Hematopoietic multipotent progenitor cell treated with erythropoietin and hydrocortisone succinate and interleukin-3 and kit ligand, for 8 days (in vitro differentiated cells): ENCODE measurements at places on chromosomes 11 and 22.

- no peak for DNase-seq
Observed at GRCh38 chr11:99376463-99376862, 355.7 kb downstream of the CNTN5 start.

GRCh38 chr11:44835938-44836337 is 109.2 kb downstream of the TSPAN18 start:
- DNase-seq: no peak

- no peak for DNase-seq
Observed at GRCh38 chr11:38990139-38990538, 2392.1 kb upstream of the RAG2 start.

GRCh38 chr22:30809086-30809485 is 114.4 kb downstream of the OSBP2 start:
- no peak for DNase-seq

DNA sequence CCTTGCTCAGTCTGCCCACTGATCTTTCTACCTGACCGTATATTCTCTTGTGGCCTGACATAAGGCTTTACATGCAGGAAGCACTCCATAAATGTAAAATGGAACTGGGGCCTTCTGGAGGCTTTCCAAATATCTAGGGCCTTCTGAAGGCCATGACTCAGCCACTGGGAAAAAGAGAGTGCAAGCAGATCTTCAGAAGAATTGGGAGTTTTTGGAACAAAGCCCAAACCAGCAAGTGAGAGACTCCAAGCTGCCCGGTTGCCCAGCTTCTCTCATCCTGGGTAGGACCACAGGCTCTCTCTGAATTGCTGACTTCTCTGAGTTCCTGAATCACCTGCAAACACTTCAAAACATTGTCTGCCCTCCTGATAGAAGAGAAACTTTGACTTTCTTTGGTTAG is 107.9 kb upstream of the BMAL1 start:
- DNase-seq: no peak

GRCh38 chr22:27019827-27020226 is 362.4 kb downstream of the MIAT start:
- no peak for DNase-seq

- peak; percentile 50 for DNase-seq
Observed at GRCh38 chr11:612201-612960, 3.4 kb downstream of the IRF7 start.

GRCh38 chr11:111911563-111912401 is at the start of gene CRYAB:
Gene CRYAB (minus strand): TSS chr11:111911770. CDS start chr11:111911724, 46 bp downstream.
- no peak for DNase-seq

DNA sequence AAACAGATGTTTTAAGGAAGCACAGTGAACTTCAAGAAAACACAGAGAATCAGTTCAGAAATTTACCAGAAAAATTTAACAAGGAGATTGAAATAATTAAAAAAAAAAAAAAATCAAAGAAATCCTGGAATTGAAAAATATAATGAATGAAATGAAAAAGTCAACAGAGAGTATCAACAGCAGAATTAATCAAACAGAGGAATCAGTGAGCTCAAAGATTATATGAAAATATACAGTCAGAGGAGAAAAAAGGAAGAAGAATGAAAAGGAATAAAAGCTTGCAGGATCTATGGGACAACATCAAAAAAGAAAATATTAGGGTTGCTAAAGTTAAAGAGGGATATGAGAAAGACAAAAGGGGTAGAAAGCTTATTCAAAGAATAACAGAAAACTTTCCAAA is 82.3 kb downstream of the XRRA1 start:
- DNase-seq: no peak

DNA sequence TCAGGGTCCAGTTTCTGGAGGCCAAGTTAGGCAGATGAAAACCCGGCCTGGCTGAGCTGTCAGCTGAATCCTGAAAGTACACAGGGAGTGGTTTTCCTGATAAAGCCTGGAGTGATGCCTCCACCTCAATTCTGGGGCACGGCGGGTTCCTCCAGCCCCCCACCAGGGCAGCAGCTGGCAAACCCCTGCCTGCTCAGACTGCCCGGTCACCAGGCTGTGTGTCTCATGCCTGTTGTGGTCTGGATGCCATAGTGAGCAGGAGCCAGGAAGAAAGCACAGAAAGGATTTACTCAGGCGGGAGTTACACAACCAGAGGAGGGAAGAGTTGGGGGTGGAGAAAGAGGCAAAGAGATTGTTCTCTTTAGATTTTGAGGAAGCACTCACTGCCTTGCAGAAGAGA is 119.9 kb upstream of the RASSF10 start:
- DNase-seq: no peak

- no peak for DNase-seq
Observed at GRCh38 chr11:10818594-10818993, 9.9 kb upstream of the EIF4G2 start.

GRCh38 chr11:34356576-34356912 is 1.3 kb downstream of the ABTB2 start:
- DNase-seq: no peak

GRCh38 chr22:17369439-17370025 is at the start of gene CECR2:
Gene CECR2 (plus strand): TSS chr22:17369460. CDS start chr22:17369784, 324 bp downstream.
- no peak for DNase-seq

DNA sequence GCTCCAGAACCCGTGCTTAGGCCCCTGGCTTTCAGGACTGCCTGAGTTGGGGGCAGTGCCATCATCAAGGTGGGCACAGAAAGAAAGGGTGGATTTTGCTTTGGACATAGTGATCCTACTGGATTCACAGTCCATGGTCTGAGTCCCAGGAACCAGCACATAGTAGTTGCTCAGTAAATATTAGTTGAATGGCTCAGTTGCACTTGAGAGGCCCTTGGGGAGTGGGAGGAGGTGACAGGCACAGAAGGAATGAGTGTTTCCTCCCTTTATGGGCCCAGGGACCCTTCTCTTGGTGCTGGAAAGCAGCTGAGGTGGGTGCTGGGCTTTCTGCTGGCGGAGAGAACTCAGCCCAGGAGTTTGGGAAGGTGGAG is 16.6 kb downstream of the ARHGEF17 start:
- no peak for DNase-seq

- no peak for DNase-seq
Observed at GRCh38 chr11:130369713-130370112, 55.0 kb upstream of the ZBTB44 start.

GRCh38 chr11:14073849-14074476 is 111.4 kb downstream of the SPON1 start:
- no peak for DNase-seq

DNA sequence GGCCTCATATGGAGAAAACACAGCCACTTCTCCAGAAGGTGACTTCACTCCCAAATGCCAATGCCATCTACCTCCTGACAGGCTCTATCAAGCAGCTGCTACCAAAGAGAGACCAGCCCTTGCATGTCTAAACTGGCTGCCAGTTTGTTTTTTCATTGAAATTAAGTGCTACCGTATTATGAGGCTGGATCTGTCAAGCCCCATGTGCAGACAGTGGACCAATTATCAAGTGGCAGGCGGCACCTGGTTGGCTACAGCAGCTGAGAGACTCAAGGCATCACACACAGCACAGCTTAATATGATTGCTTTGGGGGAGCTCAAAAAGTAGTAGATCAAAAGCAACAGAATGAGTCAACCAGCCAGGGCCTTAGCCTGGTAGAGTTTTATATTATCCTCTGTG is 1293.0 kb upstream of the TENM4 start:
- no peak for DNase-seq

DNA sequence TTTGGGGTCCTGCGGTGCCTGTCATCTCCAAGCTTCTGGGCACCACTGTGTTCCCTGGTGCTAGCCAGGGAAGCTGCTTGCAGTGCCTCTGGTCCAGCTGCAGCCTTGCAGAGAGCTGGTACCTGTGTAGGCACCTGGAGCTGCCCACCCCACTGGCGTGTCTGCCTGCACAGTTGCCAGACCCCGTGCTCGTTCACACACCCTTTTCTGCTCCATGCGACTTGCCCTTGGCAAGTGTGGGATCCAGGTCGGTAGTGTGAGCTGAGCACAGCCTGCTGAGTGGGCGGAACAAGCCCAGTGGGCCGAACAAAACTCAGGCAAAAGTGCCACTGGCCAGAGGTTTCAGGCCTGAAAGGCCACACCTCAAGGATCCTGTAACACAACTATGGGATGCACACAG is 146.5 kb upstream of the MTMR2 start:
- DNase-seq: no peak

DNA sequence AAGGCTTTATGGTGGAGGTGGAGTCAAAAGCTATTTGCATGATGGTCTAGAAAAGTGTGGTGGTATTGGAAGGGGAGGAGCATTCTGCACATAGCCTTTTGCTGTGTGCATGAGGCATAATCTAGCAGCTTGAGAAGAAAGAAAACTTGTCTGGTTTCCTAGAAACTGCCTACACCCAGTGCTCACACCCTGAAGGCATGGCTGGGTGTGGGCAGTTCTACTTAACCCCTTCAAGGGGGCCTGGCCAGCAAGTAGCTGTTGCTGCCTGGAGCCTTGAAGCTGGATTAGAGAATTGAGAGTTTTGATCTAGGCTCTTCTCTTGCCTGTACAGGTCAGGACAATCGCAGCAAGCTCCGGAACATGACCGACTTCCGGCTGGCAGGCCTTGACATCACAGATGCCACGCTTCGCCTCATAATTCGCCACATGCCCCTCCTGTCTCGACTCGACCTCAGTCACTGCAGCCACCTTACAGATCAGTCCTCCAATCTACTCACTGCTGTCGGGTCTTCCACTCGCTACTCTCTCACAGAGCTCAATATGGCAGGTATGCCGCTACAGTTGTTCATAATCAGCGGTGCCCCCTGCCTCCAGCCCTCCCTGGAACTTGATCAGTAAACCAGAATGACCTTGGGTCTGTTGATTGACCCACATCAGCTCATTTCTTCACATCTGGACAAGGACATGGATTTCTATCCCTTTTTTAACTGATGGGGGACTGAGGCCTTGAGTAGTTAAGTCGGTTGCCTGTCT is 12.2 kb upstream of the GRK2 start:
- DNase-seq: peak; percentile 93

DNA sequence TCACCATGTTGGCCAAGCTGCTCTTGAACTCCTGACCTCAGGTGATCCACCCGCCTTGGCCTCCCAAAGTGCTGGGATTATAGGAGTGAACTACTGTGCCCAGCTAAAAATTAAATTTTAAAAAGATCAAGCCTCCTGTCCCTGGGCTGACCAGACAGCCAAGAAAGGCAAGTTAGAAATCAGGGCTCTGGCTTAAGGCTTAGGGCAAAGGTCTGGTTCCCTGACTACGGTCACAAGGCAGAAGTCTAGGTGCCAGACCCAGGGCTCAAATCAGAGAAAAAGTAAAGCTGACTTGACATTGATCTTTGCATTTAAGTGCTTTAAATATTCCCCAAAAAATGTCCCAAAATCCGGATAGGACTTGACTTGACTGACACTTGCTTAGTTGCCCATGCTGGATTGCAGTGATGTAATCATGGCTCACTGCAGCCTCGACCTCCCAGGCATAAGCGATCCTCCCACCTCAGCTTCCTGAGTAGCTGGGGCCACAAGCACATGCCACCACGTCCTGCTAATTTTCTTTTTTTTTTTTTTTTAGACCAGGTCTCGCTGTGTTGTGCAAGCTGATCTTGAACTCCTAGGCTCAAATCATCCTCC is 17.3 kb upstream of the CRKL start:
- no peak for DNase-seq

GRCh38 chr11:59175091-59175501 is 3.2 kb downstream of the DTX4 start:
- DNase-seq: no peak

DNA sequence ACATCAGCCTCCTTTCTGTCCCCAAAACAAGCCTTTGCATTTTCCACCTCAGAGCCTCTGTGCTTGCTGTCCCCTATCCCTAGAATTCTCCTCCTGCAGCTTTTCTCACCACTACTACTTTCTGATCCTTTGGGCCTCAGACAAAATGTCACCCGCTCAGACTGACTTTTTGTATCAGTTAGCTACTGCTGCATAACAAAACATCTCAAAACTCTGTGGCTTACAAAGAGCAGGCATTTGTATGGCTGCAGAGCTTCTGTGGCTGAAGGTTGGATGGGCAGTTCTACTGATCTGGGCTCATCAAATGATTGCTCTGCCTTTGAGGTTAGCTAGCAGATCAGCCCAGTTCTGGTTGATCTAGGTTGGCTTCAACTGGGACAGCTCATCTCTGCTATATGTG is 248.7 kb downstream of the MN1 start:
- no peak for DNase-seq

- DNase-seq: no peak
Observed at GRCh38 chr22:50528682-50529415, 963 bp downstream of the TYMP start.

GRCh38 chr11:7492253-7492652 is 6.9 kb downstream of the OLFML1 start:
- DNase-seq: no peak
